Stimulated activated CD4-positive, alpha-beta T cell treated with anti-CD3 and anti-CD28 coated beads, Interleukin-1b, Interleukin-23, amount 100 ng/mL, for 4 hours (primary cell): ENCODE measurements at places on chromosomes 7 and 10.

- DNase-seq: no peak
Measured at GRCh38 chr7:128886391-128887168, 23.9 kb downstream of the ATP6V1F start.

- no peak for DNase-seq
Measured at GRCh38 chr10:74377476-74377875, 226.5 kb downstream of the ADK start.

GRCh38 chr10:132724446-132724845 lies 61.5 kb downstream of the NKX6-2 start:
- DNase-seq: no peak

DNA sequence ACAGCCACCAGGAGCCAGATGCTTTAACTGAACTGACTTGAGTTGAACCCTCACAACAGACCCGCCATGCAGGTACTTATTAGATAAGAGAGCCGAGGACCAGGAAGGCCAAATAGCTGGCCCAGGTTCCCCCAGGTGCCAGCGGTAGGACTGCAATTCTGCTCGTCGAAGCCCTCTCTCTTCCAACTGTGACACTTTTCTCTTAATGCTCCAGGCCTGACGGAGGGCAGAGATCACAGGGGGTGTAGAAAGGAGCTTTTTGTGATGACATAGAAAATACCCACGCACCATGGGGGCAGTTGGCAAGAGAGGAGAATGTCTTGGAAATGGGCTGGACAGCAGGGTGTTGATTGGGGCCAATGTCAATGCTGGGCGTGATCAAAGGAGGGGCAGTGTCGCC lies 208.5 kb downstream of the PLXNA4 start:
- no peak for DNase-seq

DNA sequence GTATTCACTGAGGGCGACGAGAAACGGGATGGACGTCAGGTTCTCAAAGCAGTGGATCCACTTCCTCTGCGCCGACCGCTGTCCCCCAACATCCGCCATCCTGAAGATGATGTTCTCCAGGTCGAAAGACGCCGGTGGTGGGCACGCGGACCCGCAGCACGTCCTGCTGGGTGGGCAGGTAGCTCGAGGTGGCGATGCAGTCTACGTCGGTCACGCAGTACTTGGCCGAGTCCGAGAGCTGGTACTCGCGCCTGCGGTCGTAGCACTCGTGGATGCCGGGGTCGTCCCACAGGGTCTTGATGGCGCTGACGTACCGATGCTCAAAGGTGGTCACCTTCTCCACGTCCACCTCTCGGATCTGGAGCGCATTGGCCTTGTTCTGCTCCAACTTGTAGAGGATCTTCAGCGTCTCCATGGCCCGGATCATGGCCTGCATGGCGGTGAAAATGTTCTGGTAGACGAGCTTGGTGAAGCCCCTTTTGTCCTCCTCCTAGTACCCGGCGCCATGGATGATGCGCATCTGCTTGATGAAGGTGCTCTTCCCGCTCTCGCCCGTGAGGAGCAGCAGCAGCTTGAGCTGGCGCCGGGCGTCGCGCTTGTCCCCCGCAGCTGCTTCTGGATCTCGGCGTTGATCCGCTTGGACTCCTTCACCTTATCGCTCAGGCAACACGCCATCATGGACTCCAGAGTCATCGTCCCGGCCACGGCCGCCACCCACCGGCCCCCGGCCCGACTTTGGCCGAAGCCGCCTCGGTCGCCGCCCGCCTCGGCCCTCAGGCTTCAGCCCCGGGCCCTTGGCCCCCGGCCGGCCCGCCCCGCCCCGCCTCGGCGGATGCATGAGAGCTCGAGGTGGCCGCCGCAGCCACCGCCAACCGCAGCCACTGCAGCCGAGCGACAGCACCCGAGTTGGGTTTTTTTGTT lies 122.9 kb upstream of the KCTD7 start:
- no peak for DNase-seq

DNA sequence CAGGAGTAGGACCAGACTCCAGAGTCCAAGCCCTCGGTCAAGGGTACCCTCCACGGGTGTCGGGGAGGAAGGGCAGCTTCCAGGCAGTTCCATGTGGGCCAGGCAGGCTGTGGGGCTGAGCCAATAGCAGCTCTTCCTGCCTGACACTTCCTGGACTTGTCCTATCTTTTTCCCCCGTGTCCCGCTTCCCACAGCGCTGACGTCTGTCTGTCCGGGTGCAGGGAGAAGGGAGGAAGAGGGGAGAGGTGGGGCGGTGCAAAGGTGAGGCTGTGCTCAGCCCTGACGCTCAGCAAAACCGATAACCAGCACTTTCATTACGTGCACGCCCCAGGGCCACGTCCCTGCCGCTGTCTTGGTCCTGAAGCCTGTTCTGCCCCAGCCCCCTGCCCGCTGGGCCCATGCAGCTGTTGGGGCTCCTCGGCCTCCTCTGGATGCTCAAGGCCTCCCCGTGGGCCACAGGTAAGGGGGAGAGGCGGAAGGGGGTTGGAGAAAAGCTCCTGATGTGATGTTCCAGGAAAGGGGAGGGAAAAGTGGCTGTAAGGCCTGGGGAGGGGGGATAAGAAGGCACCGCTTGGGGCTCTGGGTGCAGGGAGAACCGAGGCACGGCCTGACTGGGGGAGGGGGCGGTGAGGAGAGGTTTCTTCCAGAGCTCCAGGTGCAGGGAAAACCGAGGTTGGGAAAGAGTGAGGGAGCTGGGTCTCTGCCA lies at the start of gene MUC3A:
Gene MUC3A (plus strand): TSS at position 308 of the 706 bp plus-strand sequence. CDS start 91 bp downstream, at position 399.
- DNase-seq: no peak

- DNase-seq: no peak
Measured at GRCh38 chr7:78260826-78261225, 462.3 kb downstream of the PHTF2 start.

GRCh38 chr10:116286626-116287200 lies 13.7 kb upstream of the GFRA1 start:
- DNase-seq: no peak

DNA sequence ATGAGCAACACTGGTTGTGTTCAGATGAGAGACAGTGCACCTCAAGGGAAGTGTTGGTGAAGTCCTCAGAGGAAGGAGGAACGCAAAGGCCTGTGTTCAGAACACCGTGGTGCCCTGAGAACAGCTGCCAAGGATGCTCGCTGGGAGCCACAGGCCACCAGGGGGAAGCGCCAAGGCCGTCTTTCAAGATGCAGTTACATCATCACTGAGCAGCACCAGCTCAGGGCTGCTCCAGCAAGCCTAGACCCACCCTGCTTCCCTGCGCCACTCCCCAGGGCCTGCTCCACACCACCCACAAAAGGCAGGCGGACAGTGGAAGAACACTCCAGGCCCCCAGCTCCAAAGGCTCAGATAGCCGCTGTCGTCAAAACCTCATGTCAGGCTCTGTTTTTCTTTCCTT lies 378.8 kb downstream of the DPP6 start:
- DNase-seq: no peak

DNA sequence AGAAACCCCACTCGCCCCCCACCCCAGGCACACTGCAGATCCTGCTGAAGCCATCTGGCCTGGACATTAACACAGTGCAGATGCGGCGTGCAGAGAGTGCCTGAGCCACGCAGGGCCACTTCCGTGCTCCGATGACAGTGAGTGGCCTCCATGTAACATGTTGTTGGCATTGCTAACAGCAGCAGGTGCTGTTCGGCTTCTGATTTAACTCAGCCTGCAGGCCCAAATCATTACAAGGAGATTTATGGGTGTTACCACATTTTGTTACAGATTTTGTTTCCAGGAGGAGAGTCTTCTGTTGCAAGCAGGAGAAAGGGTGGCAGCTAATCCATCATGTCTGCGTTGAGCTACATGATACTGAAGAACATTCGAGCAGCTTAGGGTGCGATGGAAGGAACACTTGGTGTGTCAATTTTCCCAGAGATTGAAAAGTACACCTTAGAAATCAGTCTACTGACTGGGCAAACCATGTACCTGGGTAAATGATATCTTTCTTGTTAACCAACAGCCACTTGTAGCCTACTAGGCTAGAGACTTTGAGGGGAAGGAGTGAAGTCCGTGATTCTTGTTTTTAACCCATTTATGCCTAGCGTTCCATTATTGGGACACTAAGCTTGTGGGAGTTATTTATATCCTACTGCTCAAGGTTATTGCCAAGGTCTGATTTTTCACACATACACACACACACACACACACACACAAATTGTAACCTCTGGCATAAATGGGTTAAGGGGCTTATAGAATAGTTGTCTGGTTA lies 90.0 kb downstream of the JCAD start:
- no peak for DNase-seq

DNA sequence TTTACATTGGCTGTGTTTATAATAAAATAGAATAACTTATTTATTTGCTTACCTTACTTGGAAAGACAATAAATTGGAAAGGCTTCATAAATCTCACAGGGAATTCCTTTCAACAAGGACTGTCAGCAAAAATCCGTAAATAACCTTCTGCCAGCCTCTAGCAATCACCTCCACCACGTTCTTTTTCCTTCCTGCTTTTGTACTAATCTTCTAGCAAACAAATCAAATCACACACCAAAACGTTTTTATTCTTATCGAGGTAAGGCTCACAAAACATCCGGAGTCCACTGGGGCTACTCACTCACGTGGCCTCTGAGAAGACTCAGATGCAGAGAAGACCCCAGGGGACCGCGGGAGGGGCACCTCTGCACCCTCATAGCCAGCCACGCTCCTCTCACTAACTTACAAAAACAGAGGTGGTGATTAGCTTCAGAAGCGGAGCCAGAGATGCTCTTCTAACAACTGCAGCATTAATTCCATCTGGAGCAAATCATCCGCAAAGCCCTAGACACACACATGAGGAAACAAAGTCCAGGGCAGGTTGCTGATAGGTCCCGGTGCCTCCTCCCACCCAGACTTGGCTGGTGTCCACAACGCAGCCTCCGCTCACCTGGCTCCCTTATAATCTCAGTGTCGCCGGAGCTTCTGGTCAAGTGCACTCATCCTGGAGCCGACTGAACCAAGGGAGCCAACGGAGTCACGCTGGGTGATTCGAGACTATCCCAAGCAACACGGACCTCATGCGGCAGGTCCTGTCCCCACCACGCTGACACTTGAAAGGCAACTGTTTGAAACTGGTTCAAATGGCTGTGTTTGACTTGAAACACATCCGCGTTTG lies 22.5 kb downstream of the CTBP2 start:
- DNase-seq: no peak

- DNase-seq: no peak
Measured at GRCh38 chr7:105044449-105045070, 30.6 kb downstream of the KMT2E start.

DNA sequence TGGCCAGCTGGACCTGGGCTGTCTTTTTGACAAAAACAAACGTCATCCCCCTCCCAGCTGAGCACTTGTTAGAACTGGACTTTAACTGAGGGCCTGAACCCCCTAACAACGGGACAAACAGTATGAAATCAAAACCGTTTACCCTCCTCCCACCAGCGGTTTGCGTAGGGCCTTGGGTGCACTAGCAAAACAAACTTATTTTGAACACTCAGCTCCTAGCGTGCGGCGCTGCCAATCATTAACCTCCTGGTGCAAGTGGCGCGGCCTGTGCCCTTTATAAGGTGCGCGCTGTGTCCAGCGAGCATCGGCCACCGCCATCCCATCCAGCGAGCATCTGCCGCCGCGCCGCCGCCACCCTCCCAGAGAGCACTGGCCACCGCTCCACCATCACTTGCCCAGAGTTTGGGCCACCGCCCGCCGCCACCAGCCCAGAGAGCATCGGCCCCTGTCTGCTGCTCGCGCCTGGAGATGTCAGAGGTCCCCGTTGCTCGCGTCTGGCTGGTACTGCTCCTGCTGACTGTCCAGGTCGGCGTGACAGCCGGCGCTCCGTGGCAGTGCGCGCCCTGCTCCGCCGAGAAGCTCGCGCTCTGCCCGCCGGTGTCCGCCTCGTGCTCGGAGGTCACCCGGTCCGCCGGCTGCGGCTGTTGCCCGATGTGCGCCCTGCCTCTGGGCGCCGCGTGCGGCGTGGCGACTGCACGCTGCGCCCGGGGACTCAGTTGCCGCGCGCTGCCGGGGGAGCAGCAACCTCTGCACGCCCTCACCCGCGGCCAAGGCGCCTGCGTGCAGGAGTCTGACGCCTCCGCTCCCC lies at the start of gene IGFBP1:
Gene IGFBP1 (plus strand): TSS at position 304 of the 808 bp plus-strand sequence. CDS start 165 bp downstream, at position 469.
- DNase-seq: no peak

DNA sequence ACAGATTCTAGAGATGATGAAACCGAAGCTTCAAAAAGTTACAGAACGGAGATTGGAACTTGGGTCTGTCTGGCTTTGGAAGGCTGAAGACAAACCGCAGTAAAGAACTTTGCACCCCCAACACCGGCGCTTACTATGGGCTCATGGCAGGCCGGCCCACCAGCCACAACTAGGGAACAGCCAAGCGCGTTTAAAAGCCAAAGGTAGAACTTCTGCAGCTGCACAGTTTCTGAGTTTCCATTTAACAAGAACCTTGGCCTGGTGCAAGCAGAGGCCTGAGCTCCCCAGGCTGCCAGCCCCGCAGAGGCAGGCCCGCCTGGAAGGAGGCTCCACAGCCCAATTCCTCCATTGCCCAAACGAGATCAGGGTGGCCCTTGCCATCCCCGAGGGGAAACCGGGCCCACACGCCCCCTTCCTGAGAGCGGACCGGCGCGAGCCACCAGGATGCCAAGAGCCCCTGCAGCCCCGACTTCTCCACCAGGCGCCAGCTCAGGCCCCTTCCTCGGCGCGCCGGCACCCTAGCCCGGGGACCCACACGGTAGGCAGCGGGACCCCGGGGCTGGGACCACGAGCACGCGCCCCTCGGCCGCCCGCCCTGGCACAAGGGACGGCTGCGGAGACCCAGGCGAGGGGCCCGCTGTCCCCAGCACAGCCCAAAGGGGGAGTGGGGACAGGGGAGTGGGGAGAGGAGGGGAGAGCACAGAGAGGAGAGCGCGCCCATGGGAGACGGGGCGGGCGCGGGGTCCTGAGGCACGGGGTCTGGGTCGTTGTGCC lies 566 bp downstream of the MAD1L1 start:
- DNase-seq: peak; percentile 14

- DNase-seq: no peak
Measured at GRCh38 chr10:103545366-103545765, 51.9 kb downstream of the NEURL1 start.

- no peak for DNase-seq
Measured at GRCh38 chr7:35734001-35734483, 39.1 kb upstream of the HERPUD2 start.

DNA sequence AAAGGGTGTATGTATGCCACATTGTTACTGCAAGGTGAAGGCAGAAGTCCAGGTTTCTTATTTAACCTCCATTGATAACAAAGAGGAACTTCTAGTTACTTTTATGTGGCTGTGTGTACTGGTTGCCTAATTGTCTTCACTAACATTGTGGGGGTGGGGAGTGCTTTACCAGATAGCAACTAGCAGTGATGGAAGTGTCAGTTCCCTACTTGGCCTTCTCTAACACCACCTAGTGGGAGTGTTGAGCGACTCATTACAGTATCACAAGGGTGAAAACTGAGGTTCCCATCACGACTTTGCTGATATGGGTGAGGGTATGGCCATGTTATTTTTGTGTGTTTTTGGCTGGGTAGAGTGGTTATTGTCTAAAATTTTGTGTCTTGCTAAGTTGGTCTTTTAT lies 274.4 kb downstream of the THSD7A start:
- no peak for DNase-seq

- no peak for DNase-seq
Measured at GRCh38 chr7:131409129-131409766, 81.6 kb downstream of the MKLN1 start.

GRCh38 chr7:80942261-80943041 lies 23.6 kb upstream of the SEMA3C start:
- no peak for DNase-seq

- DNase-seq: no peak
Measured at GRCh38 chr10:88687853-88688467, 18.1 kb upstream of the LIPK start.

GRCh38 chr10:11331046-11331577 lies 280.3 kb downstream of the USP6NL start:
- no peak for DNase-seq

- DNase-seq: no peak
Measured at GRCh38 chr10:115539142-115539762, 446.1 kb downstream of the ATRNL1 start.
